M059J (cell line): ENCODE measurements at places on chromosomes 16 and 17.

GRCh38 chr16:87358250-87358649 lies 25.3 kb downstream of the FBXO31 start:
- no peak for DNase-seq

DNA sequence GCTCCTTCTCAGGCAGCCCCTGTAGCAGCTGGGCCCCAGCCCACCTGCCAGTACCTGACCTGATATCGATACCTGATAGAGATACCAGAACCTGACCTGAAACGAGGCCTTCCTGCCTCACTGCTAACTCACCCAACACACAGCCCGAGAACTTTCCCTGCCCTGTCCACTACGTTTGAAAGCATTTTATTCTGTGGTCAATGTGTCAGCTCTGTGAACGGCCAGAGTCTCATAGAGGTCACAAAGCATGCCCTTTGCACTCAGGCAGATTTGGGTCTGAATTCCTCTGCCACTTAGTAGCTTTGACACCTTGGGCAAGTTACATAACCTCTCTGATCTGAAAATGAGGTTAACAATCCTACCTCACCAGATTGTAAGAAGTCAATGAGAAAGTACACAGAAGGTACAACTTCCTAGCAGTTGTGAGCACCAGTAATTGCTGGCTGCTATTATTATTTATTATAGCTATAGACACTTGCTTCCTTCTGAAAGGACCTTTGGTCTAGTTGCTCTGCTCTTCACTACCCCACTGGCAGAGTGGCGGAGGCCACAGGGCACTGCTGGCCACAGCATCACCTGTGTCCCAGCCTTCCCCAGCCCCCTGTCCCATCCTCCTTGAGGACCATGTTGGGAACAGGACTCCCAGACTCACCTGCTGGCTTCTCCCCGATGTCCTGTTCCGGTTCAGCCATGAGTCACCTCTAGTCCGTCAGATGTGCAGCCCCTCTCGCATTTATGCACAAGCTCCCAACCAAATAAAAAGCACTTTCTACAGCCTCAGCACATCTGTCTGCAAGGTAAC lies 895 bp downstream of the ANKRD40CL start:
- peak; percentile 48 for DNase-seq

DNA sequence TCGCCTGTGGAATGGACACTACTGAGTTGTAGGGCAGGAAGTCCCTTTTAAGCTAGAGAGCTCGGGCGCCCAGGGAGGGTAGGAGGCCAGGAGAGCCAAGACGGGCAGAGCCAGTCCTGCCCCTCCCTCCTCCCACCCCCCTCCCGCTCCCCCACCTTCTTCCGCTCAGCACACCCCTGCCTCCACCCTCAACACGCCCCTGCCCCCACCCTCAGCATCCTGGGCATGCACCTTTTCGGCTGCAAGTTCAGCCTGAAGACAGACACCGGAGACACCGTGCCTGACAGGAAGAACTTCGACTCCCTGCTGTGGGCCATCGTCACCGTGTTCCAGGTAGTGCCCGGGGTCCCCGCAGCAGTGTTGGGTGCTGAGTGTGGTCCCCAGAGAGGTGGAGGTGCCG lies 18.3 kb downstream of the TPSG1 start:
- no peak for DNase-seq

DNA sequence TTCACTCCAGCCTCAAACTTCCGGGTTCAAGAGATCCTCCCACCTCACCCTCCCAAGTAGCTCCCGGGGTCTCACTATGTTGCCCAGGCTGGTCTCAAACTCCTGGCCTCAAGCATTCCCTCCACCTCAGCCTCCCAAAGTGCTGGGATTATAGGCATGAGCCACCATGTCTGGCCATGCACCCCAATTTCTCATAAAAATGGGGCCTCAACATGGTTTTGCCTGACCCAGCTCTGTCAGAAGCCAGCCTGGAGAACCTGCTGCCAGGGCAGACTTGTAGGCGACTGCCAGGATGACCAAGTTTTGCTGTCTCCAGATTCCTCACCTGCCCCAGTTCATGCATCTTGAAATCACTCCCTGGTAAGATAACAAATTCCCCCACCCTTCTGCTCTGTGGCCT lies 82.9 kb downstream of the AIPL1 start:
- no peak for DNase-seq

GRCh38 chr17:1766382-1767135 lies 4.7 kb downstream of the SERPINF1 start:
- no peak for DNase-seq

DNA sequence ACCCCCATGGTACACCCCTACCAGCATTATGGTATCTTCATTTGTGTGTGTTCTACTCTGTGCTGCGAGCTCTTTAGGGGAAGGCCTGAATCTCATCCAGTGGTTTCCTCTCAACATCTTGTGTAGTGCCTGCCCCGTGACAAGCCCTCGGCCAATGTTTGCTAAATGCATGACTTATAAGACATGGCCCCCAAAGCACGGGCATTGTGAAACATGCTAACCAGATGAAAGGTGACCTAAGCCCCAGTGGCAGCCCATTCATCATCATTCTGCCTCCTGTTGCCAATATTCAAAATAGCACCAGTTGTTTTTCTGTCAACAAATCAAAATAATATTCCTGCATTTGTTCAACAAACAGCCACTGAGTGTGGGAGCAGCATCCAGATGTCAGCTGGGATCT lies 108.8 kb upstream of the HSBP1 start:
- no peak for DNase-seq

DNA sequence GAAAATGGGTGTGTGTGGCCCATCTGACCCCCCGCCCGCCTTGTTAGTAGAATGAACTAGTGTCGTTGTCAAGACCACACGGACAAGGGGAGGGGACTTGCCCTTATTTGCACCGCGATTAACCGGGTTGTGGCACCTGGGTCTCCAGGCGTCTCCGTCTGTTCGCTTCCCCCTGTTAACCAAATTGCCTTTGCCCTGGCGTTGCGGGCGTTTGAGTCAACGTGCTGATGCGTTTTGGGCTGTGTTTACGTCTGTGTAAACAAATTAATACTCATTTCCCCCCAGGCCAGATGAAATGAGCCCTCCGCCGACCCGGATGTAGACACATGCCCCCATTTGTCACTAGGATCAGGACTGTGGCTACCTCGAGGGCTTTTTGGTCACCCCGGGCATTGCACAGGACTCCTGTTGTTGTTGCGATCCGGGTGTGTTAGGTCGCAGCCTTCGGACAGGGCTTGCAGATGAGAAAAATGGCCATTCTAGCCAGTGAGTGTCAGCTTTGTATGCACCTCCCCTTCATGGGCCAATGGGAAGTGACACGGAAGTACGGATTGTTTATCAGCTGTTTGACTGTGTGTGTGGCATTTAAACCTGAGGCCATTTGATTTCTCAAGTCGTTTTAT lies 906 bp downstream of the RBL2 start:
- peak; percentile 93 for DNase-seq

GRCh38 chr16:55622930-55623561 lies 32.7 kb upstream of the SLC6A2 start:
- DNase-seq: peak; percentile 83

- DNase-seq: peak; percentile 80
Observed at GRCh38 chr16:82034981-82035612, at the start of gene HSD17B2. TSS of gene HSD17B2 (plus strand) at chr16:82035253. CDS start at chr16:82035425, 172 bp downstream.

- DNase-seq: peak; percentile 97
Observed at GRCh38 chr16:87201052-87201451, 116.1 kb downstream of the C16orf95 start.

DNA sequence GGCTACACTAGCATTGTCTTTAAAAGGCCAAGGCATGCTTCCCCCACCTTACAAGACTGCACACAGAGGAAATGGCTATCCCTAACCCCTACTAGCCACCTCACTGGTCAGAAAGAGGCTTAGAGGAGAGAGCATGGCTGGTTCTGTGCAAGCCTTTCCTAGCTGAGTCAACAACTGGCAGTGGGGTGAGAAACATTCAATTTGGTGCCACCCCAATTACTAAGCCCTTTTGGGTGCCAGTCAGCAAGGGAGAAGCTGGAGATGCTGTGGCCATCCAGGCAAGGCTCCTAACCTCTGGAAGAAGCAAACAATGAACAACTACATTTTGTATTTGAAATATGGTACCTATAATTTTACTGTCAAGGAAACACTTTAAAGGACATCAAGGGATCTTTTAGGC lies 4.7 kb upstream of the KAT7 start:
- no peak for DNase-seq

DNA sequence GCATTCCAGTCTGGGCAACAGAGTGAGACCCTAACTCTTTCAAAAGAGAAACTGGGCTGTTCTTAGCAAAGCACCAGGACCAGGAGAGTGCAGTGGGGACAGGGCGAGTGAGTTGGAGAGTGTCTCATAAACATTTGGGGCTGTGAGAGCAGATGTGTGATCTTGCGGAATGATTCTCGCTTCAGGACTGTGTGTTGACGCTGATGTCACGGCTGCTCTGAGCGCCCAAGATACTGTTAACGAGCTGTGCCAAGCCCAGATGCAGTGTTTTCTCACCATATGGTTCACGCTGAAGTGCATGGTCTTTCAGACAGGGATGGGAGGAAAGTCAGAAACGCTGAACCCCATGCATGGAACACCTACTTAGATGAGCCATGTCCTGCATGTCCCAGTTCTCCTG lies 438.2 kb downstream of the HS3ST4 start:
- DNase-seq: no peak

DNA sequence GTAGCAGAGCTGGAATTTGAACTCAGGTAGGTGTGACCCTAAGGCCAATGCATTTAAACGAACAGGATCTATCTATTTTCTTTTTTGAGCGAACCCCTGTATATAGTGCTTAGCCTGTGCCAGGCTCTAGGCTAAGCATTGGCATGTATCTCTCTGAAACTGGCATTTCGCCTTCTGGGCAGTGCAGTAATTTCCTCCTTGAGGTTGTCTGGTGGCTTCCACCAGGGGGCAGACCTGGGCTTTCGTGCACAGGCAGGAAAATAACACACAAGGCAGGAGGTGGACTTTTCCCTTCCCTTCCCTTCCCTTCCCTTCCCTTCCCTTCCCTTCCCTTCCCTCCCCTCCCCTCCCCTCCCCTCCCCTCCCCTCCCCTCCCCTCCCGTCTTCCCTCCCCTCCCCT lies 34.4 kb upstream of the PRKCB start:
- DNase-seq: peak; percentile 62

DNA sequence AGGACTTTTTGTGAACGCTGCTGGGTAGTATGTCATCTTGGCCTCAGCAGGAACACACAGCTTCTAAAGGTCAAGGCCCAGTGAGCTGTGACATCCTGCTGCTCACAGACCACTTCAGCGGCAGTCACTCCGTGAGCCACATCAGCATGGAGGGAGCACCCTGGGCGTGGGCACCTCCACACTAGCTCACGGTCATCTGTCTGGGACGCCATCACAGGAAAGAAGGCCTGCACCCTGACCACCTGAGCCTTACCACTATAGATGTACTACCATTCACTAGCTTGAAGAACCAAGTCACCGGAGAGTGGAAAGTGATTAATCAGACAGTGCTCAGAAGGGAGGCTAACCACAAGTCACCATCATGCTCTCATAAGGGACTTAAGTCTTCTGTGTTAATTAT lies 3.3 kb downstream of the AXIN1 start:
- DNase-seq: no peak

DNA sequence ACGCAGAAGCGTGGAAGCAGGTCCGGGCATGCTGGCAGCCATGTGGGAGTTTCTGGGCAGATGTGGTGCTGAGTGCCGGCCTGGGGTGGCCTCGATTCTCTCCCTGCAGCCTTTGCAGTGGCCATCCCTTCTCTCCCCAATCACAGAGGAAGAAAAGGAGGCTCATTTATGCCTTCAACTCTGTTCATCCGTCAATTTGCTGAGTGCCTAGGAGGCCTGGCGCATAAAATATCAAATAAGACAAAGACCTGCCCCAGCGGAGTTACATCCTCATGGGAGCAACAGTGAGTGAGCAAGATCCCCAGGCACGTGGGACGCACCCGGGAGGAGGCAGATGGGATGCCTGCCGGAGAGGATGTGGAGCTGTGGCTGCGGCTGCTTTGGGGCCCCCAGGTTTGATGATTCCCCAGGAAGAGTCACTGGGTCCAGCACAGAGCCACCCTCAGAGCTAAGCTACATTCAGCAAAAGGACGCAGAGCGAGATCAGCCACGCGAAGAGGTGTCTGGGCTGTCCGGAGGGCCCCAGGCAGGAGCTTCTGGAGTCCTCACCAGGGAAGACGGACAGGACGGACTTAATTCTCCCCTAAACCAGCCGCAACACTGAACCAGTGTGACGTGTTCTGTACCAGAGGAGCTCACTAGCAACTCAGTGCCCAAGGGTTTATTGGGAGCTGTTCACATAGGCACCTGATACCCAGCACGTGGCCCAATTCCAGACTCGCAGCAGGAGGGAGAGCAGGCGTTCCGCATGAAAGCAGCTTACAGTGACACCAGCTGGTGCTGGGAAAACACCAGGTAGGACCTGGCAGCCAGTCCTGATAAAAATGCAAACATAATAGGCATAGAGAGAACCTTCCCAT lies 11.3 kb downstream of the CA5A start:
- no peak for DNase-seq

DNA sequence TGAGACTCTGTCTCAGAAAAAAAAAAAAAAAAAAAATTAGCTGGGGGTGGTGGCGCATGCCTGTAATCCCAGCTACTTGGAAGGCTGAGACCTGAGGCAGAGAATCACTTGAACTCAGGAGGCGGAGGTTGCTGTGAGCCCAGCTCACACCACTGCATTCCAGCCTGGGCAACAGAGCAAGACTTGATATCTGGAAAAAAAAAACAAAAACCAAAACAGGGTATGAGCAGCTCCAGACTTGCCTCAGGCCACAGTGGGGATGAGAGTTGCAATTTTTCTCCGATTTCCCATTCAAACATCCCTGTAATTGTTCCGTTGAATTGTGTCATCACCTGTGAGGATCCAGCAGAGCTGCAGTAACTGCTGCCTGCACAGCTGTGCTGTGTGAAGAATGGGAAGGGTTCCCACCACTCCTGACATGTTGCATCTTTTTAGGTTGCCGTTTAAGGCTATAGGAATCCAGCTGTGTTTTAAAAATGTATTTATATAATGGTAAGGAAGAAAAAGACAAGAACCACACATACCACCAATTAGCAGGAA lies 150.0 kb downstream of the VPS53 start:
- DNase-seq: peak; percentile 49

DNA sequence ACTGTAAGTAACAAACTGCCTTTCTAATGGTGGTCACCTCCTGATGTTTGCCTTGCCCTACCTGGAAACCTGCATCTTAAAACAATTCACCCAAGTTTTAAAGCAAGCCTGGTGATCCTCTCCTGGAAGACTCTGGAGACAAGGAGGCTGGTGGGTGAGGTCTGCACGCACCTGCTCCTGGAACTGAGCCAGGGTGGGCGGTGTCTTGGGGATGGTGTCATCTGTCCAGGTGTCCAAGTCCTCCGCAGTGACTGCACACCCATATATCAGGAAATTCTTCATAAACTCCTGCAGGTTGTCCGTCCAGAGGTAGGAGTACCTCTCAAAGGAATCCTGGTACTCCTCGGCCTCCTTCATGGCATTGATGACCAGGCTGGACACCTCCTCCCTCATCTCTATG lies 44.9 kb downstream of the DNAH17 start:
- DNase-seq: no peak
